NCI-H748 treated with DMSO at 0.1 percent for 48 hours (cell line): ENCODE measurements at places on chromosomes 2 and 18.

GRCh38 chr18:78908462-78909260 is 71.0 kb upstream of the SALL3 start:
- no peak for DNase-seq

GRCh38 chr2:231238689-231239088 is 40.3 kb downstream of the ARMC9 start:
- DNase-seq = no peak

DNA sequence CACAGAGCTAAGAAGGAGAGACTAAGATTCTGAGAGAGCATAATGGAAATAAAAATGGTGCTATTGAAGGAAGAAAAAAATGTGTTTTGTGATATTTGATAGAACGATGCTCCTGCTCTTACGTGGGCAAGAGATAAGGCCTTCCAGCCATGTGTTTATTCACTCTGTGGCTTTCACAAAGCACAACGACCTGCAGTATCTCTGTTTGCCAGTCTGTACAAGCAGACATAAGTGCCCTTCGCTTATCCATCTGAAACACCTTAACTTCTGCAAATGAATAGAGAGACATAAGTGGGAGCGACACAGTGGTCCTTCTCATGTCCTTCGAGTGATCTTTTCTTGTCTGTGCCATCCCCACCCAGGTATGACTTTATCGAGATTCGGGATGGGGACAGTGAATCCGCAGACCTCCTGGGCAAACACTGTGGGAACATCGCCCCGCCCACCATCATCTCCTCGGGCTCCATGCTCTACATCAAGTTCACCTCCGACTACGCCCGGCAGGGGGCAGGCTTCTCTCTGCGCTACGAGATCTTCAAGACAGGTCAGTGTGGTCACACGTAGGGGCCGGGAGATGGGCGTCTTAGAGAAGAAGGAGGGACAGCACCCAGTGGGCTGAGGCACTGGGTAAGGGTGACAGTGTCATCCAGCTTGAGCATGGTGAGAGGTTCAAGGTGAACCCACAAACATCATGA is 33.7 kb downstream of the NRP2 start:
- no peak for DNase-seq

DNA sequence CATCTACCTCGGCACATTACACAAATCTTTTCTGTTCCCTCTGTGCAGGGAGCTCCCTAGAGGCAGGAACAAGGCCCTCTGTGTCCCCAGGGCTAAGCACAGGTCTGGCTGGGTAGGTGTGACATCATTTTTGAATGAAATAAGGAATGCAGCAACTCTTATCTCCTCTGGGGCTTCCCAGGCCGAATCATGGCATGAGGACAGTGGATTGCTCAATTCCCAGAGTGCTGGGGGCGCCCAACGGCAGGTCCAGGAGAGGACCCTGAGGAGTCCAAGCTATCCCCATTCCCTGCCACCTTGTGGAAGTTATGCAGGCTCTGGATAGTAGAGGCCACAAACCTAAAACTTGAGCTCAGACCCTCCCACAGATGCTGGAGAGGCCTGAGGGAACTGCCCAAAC is 158.0 kb upstream of the RAB6C start:
- no peak for DNase-seq

DNA sequence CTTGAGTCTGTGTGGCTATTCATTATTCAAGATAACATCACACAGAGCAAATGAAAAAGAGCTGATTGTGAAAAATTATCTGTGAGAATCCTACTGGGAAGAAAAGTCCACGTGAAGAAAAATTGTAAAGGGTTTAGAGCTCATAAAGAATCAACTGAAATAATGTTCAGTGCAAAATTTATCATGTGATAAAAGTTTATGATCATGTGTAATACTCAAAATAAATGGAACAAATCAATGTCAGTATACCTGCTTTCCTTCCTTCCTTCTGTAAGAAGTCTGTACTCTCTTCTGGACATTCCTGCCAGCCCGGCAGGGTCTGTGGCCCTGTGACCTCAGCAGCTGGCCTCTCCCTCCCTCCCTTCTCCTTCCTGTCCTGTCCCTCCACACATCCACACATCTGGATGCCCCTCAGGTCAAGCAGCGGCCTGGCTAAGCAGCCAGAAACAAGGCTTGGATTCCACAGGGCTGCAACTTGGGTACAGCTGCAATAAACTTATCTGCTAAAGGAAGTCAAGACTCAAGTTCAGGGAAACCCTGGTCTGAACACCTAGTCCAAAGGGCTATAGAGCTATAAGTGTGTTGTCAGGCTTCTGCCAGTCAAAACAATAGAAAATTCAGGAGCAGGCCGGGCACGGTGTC is 172.1 kb downstream of the MREG start:
- no peak for DNase-seq

GRCh38 chr2:141001750-141002149 is 1129.1 kb downstream of the LRP1B start:
- DNase-seq = no peak
